ENCODE measurements at places on chromosomes 3 and 15.

DNA sequence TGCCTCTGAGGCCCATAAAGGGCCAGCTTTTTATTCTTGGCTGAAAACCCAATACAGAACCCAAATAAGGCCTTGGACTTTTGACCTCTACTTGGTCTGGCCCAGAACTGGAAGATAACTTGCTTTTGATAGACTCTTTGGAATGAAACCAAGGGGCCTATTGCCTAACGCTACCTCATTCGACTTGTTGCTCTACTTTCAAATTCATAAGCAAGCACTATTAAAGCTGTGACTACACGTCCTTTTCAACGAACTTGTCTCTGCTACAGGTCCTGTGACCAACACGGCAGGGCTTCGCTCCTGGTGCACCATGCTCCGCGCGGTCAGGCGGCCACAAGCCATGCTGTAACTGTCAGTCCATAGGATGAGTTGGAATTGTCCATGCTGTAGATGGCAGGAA is 385.4 kb downstream of the MFSD1 start:
- no peak for DNase-seq

- DNase-seq, result no peak
Measured at GRCh38 chr3:99720985-99721632, 82.7 kb downstream of the COL8A1 start.

GRCh38 chr15:57567891-57568290 is 23.8 kb upstream of the MYZAP start:
- no peak for DNase-seq

DNA sequence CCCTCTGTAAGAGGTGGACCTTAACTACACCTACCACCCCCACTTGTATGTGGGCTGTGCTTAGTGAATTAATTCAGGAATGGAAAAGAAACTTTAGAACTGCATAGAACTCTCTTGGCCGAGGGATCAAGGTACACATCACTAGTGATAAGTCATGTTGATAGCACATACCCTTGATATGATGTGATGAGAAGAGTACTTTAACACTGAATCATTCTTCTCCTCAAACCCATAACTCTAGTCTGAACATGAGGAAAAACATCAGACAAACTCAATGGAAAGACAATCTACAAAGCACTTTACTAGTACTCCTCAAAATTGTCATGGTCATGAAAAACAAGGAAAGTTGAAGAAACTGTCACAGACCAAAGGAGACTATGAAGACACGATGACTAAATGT is 87.6 kb downstream of the P2RY1 start:
- DNase-seq, result no peak

GRCh38 chr3:32569540-32570420 is 878 bp downstream of the DYNC1LI1 start:
- peak; percentile 63 for DNase-seq

DNA sequence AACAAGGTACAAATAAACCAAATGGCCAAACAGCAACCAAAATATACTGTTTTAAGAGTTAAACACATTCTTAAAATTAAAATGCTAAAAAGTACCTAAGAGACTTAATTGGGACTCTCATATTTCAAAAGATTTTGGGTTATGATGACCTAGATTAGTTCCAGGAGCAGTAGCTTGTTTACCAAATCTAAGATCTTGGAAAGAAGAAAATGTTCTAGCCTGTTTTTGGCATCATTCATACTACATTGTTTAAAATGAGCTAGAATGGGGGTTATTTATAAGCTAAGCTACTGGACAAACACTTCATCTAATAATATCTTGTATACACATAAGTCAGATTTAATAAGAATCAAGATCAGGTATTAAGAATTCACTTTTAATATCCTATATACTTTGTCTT is 22.8 kb downstream of the ATOSA start:
- peak; percentile 2 for DNase-seq

DNA sequence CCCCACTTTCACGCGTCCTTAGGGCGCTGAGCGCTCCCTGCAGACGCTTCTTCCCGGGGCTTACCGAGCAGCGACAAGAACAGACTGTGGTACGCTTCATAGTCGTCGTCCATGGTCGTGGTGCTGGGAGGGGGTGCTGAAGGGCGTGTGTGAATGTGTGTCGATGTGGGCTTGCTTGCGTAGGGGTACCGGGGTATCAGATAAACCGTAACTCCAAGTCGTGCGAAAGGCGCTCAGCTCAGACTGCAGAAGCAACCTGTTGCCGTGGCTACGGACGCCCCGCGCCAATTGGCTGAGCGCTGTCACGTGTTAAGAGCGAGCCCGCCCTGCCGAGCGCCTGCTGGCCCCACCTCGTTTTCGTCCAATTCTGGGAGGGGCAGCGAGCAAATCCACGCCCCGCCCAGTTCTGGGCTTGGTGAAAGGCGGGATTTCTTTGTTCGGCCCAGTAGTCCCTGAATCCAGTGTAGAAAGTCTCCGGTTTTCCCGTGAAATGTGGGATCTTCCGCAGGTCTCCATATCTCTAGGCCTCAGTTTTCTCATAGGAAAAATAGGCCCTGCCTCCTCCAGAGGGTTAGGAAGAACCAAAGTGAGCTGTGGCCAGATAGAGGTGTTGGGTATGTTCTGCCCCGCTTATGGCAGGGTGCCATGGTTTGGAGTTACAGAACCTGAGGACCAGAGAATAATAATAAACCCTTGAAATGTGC is at the start of gene EFCAB12:
EFCAB12 (minus strand) TSS at position 261 of the 704 bp plus-strand sequence; CDS start at position 113, 148 bp downstream.
- DNase-seq, result peak; percentile 90

DNA sequence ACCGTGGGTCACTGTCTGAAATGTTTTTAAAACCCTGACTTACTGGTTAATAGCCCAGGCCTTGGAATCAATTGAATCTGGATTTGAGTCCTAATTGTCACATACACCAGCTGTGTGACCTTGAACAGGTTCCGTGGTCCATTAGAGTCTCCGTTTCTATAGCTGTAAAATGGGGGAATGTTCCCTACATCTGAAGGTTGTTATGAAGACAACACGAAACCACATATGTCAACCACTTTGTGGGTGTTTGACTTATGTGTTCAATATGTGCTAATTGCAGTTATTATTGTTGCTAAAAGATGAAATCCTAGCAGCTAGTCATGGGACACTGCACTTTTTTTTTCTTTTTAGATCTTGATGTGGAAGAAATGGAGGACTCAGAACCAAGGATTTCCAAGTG is 35.3 kb downstream of the ZBTB38 start:
- DNase-seq, result no peak

GRCh38 chr3:51373658-51374421 is 11.3 kb upstream of the MANF start:
- no peak for DNase-seq

DNA sequence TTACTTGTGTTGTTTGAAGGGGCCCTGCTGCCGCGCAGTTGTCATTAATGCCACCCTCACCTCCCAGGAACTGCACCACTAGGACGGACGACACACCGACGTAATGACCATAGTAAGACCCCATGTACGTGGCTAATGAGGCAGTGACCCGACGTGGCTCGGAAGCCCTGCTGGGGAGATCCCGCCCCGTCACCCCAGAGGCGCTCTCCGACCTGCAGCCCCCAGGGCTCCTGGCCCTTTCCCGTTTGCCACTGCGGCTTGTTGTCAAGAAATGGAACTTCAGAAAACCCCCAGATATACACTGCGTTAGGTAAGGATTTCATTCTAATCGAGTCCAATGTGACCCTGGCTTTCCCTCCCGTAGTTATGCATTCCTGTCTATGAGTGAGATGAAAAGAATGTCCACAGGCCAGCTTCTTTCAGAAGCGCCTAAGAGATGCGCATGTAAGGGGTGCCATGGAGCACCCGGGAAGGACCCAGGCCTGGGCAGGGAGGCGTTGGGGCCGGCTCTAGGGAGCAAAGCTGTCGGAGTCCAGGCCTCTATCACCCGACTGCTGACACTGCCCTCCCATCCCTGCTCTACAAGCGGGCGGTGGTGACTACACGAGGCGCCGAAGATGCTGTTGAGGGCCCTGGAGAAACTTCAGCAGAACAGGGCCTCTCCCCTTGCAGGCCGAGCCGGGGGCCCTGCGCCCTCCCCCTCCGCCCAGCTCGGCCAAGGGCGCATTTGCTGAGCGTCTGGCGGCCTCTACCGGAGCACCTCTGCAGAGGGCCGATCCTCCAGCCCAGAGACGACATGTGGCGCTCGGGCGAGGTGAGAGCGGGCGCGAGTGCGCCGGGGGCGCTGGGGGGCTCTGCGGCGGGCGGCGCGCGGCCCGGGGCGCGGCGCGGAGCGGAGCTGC is at the start of gene GABRA5:
GABRA5 (plus strand) TSS at position 765 of the 902 bp plus-strand sequence. CDS start 2,187 bp downstream, outside the sequence.
- DNase-seq, result no peak

DNA sequence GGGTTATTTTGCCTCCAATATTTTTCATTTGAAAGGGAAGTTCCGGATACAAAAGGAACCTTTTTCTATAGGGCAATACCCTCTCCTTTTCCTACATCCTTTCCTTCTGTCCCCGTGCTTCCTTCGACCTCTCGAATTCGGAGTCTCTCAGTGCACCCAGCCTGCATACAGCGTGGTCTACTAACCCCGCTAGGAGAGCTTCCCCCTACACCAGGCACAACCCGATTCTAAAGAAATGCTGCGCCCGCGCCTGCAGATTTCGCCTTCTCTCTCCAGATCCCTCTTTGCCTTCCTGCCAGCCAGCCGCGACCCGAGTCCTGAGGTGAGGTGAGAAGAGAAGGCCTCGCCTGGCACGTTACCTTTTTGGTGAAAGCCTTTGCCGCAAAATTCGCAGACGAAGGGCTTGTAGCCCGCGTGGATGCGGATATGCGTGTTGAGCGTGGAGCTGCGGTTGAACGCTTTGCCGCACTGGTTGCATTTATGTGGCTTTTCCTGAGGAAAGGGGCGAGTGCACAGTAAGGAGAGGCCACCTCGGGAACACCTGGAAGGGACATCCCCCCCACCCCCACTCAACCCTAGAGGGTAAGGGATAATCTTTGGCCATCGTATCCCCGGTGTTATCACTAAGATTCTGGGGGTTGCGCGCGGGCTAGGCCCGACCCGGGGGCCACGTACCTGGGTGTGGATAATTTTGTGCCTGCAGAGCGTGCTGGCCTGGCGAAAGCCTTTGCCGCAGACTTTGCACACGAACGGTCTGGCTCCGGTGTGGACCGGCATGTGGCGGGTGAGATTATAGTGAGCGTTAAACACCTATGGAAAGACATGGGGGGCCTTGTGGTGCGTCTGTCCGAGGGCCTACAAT is 2.3 kb downstream of the FEZF2 start:
- DNase-seq, result no peak

DNA sequence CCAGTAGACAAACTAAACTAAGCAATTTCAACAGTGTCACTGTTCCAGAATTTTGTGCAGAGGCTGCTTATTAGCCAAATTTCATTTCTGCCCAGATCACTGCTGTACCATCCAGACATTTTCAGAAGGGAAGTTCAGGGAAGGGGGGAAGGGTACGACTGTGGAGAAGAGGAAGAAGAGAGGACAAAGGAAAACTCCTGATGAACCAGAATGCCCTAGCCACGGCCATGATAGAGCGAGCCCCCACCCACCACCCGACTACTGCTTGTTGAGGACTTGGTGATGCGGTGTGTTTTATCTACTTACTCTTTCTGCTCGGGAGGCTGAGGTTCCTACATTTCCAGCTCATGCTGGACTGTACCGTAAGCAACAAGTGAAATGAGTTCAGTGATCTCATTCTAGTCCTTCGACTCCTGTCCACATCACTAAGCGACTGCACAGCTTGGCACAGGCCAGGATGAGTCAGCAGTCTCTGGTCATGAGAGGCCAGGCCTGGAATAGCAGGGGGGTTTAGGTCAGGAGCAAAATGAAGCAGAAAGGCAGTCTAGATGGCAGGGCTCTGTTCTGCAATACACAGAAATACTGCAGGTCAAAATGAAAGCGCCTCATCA is 330.8 kb downstream of the TIGIT start:
- DNase-seq, result no peak

- DNase-seq, result no peak
Measured at GRCh38 chr15:67832897-67833709, 6.7 kb downstream of the RNU6-1 start.

GRCh38 chr15:66224946-66225345 is 28.6 kb downstream of the MEGF11 start:
- DNase-seq, result no peak

GRCh38 chr3:144185276-144185675 is 213.7 kb downstream of the DIPK2A start:
- no peak for DNase-seq

- DNase-seq, result no peak
Measured at GRCh38 chr3:124438813-124439212, 291.4 kb upstream of the UMPS start.

DNA sequence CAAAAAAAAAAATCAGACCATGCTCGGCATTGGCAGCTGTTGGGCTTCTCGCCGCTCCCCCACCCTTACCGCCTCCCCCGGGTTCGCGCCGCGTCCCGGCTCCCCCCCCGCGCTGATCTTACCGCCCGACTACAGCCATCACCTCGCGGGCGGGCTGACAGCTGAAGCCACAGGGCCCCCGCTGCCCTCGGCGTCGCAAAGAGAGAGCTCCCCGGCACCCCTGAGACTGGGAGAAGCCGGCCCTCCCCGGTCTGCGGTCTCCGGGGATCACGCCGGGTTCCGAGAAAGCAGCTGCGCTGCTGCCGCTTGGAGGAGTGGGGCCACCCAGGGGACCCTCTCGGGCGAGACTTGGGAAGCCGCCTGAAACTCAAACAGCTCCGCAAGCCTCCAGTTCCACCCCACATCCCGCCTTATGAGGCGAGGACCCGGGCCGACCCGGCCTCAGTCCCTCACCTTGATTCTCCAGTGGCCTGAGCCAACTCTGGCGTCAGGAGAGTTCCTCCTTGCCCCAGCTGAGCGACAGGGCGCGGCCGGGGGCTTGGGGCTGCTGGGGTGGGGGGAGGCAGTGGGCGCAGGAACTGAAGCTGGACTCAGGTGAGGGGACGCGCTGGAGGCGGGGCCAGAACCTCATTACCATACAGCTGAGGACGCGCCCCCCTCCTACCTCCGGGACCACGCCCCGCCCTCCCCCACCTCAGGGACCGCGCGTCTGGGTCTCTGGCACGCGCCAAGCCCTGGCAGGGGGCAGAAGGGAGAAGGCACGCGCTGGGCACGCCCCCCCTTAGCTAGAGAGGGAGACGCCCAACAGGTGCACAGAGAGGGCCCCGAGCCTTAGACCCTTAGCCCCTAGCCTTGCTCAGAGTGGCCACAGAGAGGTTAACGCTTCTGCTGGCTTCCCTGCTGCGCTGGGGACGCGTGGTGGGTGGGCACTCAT is 1.0 kb upstream of the DLL4 start:
- DNase-seq, result peak; percentile 30

- no peak for DNase-seq
Measured at GRCh38 chr3:143192193-143192592, 72.6 kb downstream of the CHST2 start.

- peak; percentile 68 for DNase-seq
Measured at GRCh38 chr3:115217678-115218451, 70.8 kb upstream of the ZBTB20 start.

GRCh38 chr15:44082558-44083157 is 112.4 kb downstream of the FRMD5 start:
- DNase-seq, result no peak

GRCh38 chr3:52892625-52893311 is 4.6 kb downstream of the STIMATE start:
- DNase-seq, result peak; percentile 57

- no peak for DNase-seq
Measured at GRCh38 chr3:84991422-84991900, 32.7 kb downstream of the CADM2 start.

- DNase-seq, result no peak
Measured at GRCh38 chr3:103660810-103661209, 1226.0 kb downstream of the ZPLD1 start.

- no peak for DNase-seq
Measured at GRCh38 chr3:144033240-144033589, 61.6 kb downstream of the DIPK2A start.

Measured in MM.1S (cell line).